ENCODE measurements at places on chromosomes 4 and X. TPM values are rescaled to one million over a fixed set of nuclear protein-coding genes. Genes with fewer than 3 reads are reported as not detected.

Gene RHOXF1
- total RNA-seq = 0.52 TPM

Gene HSFX1
- 1.9 TPM for total RNA-seq

Gene NOX1
- not detected for total RNA-seq

Gene TFDP3
- not detected for total RNA-seq

Gene MAGEE2
- total RNA-seq = not detected

Gene CTAG1B
- not detected for total RNA-seq

Gene PASD1
- total RNA-seq = not detected

Gene ASB11
- not detected for total RNA-seq

Gene NALF2
- 0.11 TPM for total RNA-seq

Gene TMEM185A
- 29.9 TPM for total RNA-seq

Gene SPACA5
- total RNA-seq = not detected

Gene HOPX
- total RNA-seq = 3.1 TPM

Gene UGT2B17
- not detected for total RNA-seq
